ENCODE measurements at places on chromosomes 1 and 21. TPM values are rescaled to one million over a fixed set of nuclear protein-coding genes. Genes with fewer than 3 reads are reported as not detected.
A peak's percentile ranks its signal among the peaks of the same experiment; 100 is the strongest.

EDN2 gene
- total RNA-seq: not detected

DNA sequence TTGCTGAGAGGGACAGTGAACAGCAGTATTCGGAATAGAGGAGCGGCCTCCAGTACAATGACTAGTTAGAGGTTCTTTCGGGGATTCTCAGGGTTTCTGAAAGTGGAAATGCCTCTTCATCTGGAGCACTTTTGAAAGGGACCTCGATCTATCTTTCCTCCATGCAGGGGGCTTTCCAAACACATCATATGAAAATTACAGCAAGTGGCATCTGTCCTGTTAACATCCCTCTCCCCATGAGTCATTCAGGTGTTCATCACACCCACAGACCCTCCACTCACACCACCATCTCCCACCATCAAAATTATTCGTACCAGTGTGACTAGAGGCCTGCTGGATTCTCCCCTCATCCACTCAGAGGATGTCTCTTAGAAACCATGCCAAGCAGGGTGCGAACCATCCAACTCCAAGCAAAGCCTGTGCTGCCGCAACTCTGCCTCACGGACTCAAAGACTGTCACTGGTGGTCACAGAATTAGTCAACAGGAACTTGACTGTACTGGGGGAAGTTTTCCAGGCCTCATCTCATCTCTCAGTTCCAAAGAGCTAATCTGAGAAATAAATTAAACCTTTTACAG lies 211.1 kb downstream of the MRPL39 start:
- H3K4me3 ChIP-seq: no peak overlapping the region
- no peak for DNase-seq
- H3K27me3 ChIP-seq: no peaks in the 10 kb centered on the region
- no peaks in the 10 kb centered on the region for H3K4me1 ChIP-seq

PARS2 gene
- total RNA-seq: 3.9 TPM

- no peaks in the 10 kb centered on the region for H3K4me1 ChIP-seq
- no peaks in the 10 kb centered on the region for H3K27me3 ChIP-seq
- no peak overlapping the region for H3K4me3 ChIP-seq
- H3K27ac ChIP-seq: no peak overlapping the region
- DNase-seq: no peak
These were observed 142.4 kb downstream of the GLUL start for GRCh38 chr1:182249201-182249676.

GRCh38 chr1:182381962-182382819 lies 9.4 kb downstream of the GLUL start:
- H3K4me1 ChIP-seq: peaks cover 18% of the 10 kb centered on the region
- H3K4me3 ChIP-seq: no peak overlapping the region
- no peak for DNase-seq
- H3K27me3 ChIP-seq: no peaks in the 10 kb centered on the region
- H3K36me3 ChIP-seq: peaks cover 6% of the 10 kb centered on the region

LRRN2 gene
- total RNA-seq: 2.5 TPM

JUN gene
- total RNA-seq: 135 TPM

FBLIM1 gene
- total RNA-seq: 57.1 TPM

DNA sequence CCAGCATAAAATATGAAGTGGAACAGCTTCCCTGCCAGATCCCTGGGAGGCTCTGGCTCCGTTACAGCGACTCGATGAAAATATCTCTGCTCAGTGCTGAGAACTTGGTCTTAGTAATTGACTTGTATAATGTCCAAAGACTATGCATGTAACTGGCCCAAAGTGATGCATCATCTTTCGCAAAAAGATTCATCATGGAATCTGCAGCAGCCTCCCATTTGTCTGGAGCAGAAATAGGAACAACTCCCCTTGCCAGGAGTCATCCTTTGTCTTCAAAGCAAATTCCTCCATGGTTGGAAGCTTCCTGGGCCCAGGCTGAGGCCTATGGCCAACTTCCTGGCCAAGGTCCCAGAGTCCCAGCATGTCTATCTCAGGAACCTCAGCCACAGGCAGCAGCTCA lies 16.9 kb upstream of the SLC6A17 start:
- no peaks in the 10 kb centered on the region for H3K4me1 ChIP-seq
- H3K27me3 ChIP-seq: peaks cover 86% of the 10 kb centered on the region
- H3K27ac ChIP-seq: no peak overlapping the region
- no peaks in the 10 kb centered on the region for H3K36me3 ChIP-seq
- no peak for DNase-seq

GRCh38 chr1:71689635-71690034 lies 592.7 kb downstream of the NEGR1 start:
- H3K27me3 ChIP-seq: no peaks in the 10 kb centered on the region
- no peak overlapping the region for H3K27ac ChIP-seq
- H3K36me3 ChIP-seq: no peaks in the 10 kb centered on the region
- H3K4me3 ChIP-seq: no peak overlapping the region

MYCL gene
- 4.3 TPM for total RNA-seq

GRCh38 chr1:179441501-179441900 lies 75.7 kb downstream of the AXDND1 start:
- no peak overlapping the region for H3K27ac ChIP-seq
- no peak for DNase-seq
- no peaks in the 10 kb centered on the region for H3K36me3 ChIP-seq
- H3K4me3 ChIP-seq: no peak overlapping the region
- H3K4me1 ChIP-seq: no peaks in the 10 kb centered on the region

- H3K27ac ChIP-seq: no peak overlapping the region
- peaks cover 21% of the 10 kb centered on the region for H3K4me1 ChIP-seq
- H3K4me3 ChIP-seq: no peak overlapping the region
- H3K36me3 ChIP-seq: no peaks in the 10 kb centered on the region
These were observed 2.2 kb upstream of the GBP6 start for GRCh38 chr1:89361681-89362080.

KIF1B gene
- 45.0 TPM for total RNA-seq

SYCP1 gene
- not detected for total RNA-seq

DNA sequence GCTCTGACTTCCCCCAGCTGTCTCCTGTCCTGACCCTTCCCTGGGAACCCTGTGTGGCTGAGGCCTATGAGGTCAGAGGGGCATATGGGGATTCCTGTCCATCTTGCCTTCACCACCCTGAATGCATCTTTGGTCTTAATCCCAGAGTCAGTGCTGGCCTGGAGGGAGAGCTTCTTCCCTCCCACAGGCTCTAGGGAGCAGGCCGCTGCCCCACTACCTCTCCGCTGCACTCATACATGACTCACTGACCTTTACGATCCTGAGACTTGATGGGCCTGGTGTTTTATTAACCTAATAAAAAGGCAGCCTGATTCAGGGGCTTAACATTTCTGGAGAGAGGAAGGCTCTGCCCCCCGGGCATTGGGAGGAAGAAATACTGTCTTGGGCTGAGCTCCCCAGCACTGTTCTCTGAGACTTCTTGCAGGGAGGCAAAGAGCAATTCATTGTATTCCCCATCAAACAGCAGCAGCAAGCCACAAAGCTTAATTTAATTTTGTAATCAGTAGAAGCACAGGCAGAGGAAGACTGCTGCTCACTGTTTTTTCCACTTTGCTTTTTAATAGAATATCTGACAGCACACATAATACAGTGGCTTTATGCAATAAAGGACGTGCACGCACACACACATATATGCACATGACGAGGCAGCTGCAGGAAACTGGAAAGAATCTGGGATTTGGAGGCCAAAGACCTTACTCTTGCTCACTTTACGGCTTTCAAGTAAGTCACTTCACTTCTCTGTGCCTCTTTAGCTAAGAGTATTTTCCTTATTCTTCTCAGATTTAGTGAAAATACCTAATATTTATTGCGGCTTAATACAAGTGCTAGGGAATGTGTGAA lies 89.2 kb upstream of the GRIK3 start:
- no peaks in the 10 kb centered on the region for H3K27me3 ChIP-seq
- H3K4me1 ChIP-seq: no peaks in the 10 kb centered on the region
- no peak overlapping the region for H3K4me3 ChIP-seq
- DNase-seq: no peak
- H3K27ac ChIP-seq: no peak overlapping the region
- H3K36me3 ChIP-seq: no peaks in the 10 kb centered on the region

DNA sequence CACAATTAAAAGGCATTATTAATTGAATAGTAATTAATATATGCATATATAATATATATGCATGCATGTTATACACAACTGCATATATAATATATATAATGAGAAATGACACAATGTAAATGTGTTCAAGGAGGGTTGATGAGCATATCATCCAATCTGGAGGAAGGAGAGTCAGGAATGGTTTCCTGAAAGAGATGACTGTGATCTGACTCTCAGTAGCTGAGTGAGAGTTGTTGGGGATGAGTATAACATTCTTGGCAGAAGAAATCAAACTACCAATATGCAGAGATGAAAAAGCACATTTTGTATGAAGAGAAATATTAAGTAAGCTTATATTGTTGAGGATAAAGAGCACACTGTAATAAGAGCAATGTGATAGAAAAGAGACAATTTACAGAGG lies 37.3 kb downstream of the F13B start:
- H3K4me3 ChIP-seq: no peak overlapping the region
- DNase-seq: no peak

DNA sequence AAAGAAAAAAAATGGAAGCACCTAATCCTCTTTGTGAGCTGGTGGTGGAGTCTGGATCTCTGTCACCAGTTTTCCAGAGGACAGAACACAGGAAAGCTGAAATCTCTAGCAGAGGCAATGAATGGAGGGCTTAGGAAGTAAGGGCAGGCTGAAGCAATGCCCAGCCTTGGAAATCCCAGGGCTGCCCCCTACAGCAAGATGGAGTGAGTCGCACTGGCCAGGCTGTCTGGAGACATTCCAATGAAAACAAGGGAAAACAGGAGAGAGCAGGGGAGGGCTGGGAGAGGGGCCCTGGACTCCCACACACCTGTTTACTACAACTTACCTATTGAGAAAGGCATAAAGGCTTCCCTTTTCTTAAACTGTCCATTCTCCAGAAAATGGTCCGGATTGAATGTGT lies 25.9 kb downstream of the CYP2J2 start:
- H3K4me3 ChIP-seq: no peak overlapping the region
- H3K4me1 ChIP-seq: no peaks in the 10 kb centered on the region
- DNase-seq: no peak
- no peak overlapping the region for H3K27ac ChIP-seq

BRDT gene
- not detected for total RNA-seq

DNA sequence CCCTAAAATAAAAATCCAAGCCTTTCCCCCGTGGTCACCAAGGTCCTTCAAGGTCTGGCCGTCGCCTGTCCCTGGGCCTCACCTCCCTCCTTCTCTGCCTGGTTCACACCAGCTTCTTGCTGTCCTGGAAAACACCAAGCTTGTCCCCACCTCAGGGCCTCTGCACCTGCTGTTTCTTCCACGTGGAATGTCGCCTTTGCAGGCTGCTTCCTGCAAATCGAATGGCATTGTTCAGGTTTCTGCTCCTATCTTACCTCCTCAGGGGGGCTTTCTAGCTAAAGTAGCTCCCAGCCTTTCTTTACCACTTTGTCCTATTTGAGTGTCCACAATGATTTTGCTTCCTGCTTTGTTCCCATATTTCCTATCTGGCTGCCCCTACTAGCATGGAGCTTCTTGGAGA lies 3.3 kb upstream of the CASZ1 start:
- DNase-seq: no peak
- peaks cover 5% of the 10 kb centered on the region for H3K27me3 ChIP-seq
- H3K27ac ChIP-seq: no peak overlapping the region
- peaks cover 14% of the 10 kb centered on the region for H3K4me1 ChIP-seq
- H3K36me3 ChIP-seq: no peaks in the 10 kb centered on the region

SPRR2F gene
- not detected for total RNA-seq

DNA sequence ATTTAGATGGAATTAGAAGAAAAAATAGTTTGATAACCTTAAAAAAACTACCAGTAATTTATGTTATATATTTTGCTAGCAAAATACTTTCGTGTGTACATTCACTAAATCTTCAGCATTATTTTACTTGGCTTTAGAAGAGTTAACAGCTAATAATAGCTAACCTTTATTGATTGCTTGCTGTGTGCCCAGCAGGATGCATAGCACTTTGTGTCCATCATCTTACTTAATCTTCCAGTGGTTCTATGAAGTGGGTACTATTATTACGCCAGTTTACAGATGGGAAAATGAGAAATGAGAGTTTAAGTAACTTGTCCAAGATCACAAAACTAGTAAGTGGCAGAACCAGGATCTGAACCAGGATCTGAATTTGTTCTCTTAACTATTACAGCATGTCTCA lies 41.7 kb upstream of the GPR25 start:
- no peak overlapping the region for H3K27ac ChIP-seq
- no peak overlapping the region for H3K4me3 ChIP-seq
- no peaks in the 10 kb centered on the region for H3K36me3 ChIP-seq
- no peaks in the 10 kb centered on the region for H3K27me3 ChIP-seq
- no peak for DNase-seq
- H3K4me1 ChIP-seq: no peaks in the 10 kb centered on the region

GPR3 gene
- total RNA-seq: 0.16 TPM

DNA sequence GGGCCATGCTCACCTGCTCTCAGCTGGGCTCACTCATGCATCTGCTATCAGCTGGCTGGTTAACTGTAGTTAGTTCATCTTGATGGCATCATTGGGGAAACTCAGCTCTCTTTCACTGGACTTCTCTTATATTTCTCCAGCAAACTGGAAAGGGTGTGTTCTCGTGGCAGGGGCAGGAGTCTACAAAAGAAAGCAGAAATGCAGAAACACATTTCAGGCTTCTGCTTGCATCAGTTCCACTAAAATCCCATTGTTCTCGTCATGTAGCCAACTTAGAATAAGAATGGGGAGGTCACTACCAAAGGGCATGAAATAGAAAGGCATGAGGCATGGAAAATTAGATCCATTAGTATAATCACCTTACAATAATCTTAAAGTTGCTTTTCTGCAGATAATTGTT lies 207.3 kb downstream of the NRIP1 start:
- H3K27me3 ChIP-seq: no peaks in the 10 kb centered on the region
- no peaks in the 10 kb centered on the region for H3K36me3 ChIP-seq
- no peak overlapping the region for H3K4me3 ChIP-seq
- H3K27ac ChIP-seq: no peak overlapping the region
- no peak for DNase-seq
- no peaks in the 10 kb centered on the region for H3K4me1 ChIP-seq

GJA9 gene
- total RNA-seq: 0.15 TPM

DNA sequence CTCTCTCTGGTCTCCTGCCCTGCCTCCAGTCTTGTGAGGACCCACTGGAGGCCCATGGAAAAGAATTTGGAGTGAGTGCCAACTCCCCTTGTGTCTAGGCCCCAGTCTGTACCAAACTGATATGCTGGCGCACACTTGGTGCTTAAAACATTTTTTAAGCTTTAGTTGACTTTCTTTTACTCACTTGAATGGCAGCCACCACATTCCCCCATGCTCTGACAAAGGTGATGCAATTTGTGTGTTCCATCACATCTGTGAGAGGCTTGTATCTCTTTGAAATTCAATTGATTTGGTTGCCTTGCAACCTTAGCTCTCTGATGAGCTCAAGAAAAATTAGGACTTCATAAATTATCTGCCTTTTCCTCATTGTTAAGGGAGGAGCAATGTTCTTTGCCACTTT lies 30.5 kb upstream of the WDTC1 start:
- no peak overlapping the region for H3K4me3 ChIP-seq
- H3K27me3 ChIP-seq: no peaks in the 10 kb centered on the region
- no peaks in the 10 kb centered on the region for H3K4me1 ChIP-seq
- H3K27ac ChIP-seq: no peak overlapping the region
- no peaks in the 10 kb centered on the region for H3K36me3 ChIP-seq

- H3K4me3 ChIP-seq: no peak overlapping the region
- DNase-seq: no peak
- H3K27me3 ChIP-seq: no peaks in the 10 kb centered on the region
- no peaks in the 10 kb centered on the region for H3K36me3 ChIP-seq
These were observed 126.8 kb downstream of the RGS21 start for GRCh38 chr1:192443616-192444015.

MAN1C1 gene
- 15.3 TPM for total RNA-seq

FAM3B gene
- total RNA-seq: 31.9 TPM

GRCh38 chr1:167219194-167219593 lies 1.5 kb upstream of the POU2F1 start:
- H3K4me3 ChIP-seq: peak overlapping the region; percentile 77
- peaks cover 21% of the 10 kb centered on the region for H3K4me1 ChIP-seq
- H3K27me3 ChIP-seq: no peaks in the 10 kb centered on the region
- DNase-seq: no peak
- no peak overlapping the region for H3K27ac ChIP-seq

Measured in left lung (tissue), 14 donors.